HS-5 (cell line): ENCODE measurements at places on chromosomes 4 and X.

DNA sequence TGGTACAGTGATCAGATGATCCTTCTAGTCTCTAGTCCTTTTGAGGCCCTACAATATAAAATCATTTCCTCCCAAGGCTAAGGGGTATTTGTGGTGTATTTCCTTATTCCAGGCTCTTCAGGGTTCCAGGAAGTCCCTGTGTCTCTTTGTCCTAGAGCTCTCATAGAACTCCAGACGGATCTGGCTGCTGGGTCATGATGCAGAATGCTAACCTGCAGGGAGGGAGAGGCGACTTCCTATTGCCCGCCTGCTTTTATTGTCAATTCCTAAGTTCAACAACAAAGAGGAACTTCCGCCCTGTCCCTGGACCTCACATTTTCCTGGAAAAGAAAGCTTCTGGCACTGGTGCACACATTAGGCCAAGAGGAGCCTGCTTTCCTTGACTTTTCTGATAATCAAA, 45.9 kb upstream of the ZNF827 start:
- no peak for DNase-seq

- DNase-seq = peak; percentile 57
Observed at GRCh38 chrX:12978205-12979025, 3.5 kb downstream of the TMSB4X start.

DNA sequence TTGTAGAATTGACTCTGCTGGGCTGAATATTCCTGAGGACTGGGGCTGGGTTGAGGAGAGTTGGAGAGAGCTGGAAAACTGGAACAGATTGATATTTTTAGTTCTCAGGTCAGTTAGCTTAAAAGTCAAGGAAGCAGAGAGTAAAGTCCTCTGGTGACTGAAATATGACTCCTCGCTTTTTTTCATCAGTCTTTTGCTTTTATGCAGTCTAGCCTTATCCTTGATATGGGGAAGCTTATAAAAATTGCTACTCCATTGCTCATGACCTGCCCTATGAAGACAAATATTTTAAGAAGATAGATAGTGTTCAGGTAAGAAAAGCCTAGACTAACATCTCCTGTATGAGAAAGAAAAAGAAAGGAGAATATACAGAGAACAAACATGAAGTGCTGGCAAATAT, 152.7 kb downstream of the C4orf33 start:
- DNase-seq = no peak

GRCh38 chr4:128525387-128525786, 237.8 kb upstream of the PGRMC2 start:
- DNase-seq = no peak

GRCh38 chrX:109793191-109793590, 60.1 kb upstream of the ACSL4 start:
- DNase-seq = no peak

DNA sequence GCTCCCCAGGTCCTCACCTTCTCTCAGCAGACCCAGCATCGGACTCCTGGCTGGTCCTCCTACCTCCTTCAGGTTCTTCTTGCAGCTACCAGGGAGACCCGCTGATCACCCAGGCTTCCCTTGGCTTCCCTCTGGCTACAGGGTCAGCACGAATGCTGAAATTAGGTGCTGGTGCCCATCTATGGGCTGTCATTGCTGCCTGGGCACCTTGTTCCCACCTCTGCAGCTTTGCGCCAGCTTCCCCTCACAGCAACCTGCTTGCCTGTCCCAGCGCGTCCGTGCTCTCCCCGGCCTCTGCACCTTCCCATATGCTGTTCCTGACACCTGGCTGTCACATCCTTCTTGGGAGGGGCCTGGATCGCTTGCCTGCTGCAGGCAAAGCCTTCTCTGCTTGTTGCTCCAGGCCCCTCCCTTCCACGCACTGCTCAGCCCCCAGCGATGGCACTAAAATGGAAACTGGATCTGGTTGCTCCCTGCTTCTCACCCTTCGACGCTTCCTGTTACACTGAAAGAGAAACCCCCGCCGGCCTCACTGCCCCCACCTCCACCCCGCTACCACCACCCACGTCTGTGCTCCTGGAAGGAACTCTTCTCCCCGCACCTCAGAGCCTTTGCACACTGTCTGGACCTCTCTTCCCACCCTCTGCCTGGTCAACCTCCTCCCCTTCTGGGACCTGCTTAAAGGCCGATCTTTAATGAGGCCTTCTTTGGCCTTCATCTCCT, 22.2 kb downstream of the C4orf50 start:
- no peak for DNase-seq

DNA sequence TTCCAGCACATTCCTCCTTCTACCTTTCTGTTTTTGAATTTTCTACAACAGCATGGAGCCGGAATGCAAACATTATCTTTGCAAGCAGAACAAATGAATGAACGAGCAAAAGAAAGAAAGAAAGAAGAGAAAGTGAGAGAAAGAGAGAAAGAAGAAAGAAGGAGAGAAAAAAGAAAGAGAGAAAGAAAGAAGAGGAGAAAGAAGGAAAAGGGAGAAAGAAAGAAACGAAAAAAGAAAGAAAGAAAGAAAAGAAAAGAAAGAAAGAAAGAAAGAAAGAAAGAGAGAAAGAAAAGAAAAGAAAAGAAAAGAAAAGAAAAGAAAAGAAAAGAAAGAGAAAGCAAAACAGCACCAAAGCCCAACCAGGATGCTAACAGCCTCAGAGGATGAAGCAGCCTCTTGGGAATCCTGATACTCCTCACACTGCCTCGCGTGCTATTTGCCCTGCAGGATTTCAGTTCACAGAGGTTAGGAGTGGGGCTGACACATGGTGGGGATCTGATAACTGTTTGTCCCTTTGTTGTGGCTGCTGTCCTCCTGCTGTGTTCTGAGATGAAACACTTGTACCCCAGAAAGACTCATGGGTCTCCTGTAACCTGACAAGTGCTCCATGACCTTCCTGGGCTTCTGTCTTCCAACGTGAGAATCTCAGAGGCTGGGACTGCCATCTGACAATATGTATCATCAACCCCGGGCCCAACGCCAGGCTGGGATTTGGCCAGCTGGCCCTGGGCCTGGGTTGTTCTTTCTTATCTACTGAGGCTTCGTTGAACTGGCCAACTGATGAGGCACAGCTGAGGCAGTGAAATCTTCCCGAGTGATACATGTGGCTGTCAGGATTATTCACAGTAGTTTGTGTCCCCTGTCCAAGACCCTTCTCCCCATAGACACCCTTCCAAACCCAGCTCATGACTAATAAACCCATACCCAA, 61.0 kb downstream of the SEPSECS start:
- peak; percentile 46 for DNase-seq

DNA sequence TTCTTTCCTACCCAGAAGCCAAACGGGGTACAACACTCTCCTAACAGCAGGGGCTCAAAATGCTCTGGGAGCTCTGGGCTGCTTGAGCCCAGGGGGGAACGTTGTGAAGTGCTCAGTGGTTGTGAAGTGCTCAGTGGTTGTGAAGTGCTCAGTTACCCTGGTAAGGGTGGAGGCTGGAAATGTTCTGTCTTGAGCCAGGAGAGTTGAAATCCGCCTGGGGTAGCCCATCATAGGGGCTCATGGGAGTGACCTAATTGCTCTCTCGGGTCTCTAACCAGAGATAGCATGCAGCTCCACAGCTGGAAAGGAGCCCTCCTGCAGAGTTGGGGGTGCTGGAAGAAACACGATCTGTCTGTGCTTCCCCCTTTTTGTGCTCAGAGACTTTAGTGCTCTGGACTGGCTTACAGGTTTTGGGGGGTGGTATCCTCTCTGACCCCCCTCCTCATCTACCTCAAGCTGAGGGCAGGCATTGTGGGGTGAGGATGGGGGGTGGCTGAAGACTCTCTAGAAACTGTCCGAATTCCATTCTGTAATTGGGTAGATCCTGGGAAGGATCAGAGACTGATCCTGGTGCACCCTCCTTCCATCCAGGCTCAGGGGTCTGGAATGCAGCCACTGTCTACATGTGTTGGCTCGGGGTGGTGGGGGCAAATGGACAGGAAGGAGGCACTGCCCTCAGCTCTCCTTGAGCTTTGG, 2.7 kb downstream of the EFNB1 start:
- DNase-seq = no peak

GRCh38 chr4:146462251-146462650, 59.5 kb downstream of the SLC10A7 start:
- DNase-seq = no peak

- no peak for DNase-seq
Observed at GRCh38 chr4:183441276-183441675, 3.2 kb upstream of the CDKN2AIP start.

GRCh38 chrX:7059859-7060258, 87.7 kb upstream of the STS start:
- DNase-seq = no peak

- no peak for DNase-seq
Observed at GRCh38 chr4:15400981-15401671, 26.7 kb upstream of the C1QTNF7 start.

DNA sequence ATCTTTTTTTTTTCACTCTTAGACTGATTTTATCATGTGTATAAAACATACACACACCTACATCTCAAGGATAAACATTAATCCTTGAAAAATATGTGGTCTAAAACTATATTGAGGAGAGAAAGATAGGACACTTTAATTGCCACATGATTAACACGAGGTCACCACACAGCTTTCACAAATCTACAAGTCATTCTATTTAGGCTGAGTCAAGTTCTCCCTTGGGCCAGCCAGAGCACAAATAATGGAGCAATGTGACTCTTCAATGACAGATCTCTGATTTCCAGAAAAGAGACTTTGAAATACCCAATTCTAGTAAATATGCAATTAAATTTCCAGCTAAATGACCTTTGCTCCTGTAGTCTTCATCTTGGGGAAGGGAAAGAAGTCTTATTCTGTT, 12.9 kb upstream of the ADH4 start:
- DNase-seq = no peak

DNA sequence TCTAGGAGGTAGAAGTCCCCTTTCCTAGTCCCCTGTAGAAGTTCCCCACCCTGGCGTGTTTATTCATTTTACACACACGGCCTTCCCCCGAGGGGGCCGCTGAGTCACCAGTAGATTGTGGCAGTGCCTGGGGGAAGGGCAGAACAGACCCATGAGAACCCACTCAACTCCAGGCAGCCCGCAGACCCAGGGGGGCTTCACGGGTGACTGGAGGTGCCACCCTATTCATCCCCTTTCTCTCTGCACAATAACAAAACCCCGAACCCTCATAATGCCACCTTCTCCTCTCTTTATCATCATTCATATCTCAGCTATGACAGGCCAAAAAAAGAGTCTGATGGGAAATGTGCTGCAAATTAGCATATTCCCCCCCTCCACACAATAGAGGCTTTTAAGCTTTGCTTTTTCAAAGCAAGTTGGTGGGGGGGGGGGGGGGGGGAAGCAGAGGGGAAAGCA, 20.4 kb upstream of the GPM6B start:
- DNase-seq = no peak

- no peak for DNase-seq
Observed at GRCh38 chr4:3336382-3337356, 43.8 kb downstream of the RGS12 start.

DNA sequence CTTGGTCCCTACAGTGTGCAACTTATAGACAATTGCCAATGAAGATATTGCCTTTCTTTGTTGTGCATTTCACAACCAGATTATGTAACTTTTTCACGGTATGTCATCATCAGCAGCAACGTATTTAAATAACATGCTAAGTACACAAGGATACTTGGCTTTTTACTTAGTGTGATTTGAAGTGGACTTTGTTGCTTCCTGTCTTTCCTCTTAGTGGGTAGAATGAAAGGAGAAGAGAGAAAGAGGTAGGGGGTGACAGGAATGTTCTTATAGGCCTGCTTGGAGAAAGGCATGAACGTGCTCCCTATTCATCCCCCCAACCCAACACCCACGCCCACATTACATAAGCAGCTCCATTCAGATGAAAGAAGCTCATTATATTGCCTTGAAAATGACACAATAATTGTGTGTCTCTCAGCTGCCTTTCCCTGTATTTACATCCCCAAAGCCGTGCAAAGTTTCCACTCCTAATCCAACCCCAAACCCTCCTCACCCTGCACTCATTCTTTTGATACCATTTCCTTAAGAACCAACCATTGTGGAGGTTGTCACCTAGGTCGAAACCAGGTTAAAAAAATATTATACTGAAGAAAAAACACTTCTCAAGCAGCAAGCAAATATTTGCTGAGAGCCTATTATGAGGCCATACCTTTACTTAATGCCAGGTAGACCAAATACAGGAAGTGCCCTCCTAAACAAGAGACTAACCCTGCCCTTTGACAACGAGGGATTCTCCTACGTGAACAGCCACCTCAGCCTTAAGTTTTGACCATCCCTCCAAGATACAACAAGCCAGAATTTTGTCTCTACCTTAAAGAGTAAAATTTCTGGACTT, 25.2 kb upstream of the GK start:
- DNase-seq = no peak

GRCh38 chr4:5824227-5824626, 68.7 kb downstream of the CRMP1 start:
- no peak for DNase-seq

DNA sequence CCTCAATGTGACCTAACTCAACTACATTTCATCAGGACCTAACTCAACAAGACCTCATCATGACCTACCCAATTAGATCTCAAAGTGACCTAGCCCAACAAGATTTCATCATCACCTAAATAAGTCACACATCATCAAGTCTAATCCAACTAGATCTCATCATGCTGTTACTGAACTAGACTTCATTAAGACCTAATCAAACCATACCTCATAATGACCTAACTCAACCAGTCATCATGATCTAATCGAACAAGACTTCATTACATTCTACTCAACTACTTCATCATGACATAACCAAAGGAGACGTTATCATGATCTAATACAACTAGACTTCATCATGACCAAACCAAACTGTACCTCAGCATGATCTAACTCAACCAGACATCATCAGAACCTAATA, 82.8 kb downstream of the DHRSX start:
- no peak for DNase-seq

- no peak for DNase-seq
Observed at GRCh38 chrX:38484607-38485498, 76.5 kb upstream of the TSPAN7 start.

- no peak for DNase-seq
Observed at GRCh38 chrX:149829751-149830191, 48.0 kb downstream of the MAGEA9 start.

- DNase-seq = no peak
Observed at GRCh38 chr4:169167957-169168858, 102.5 kb downstream of the SH3RF1 start.

- DNase-seq = no peak
Observed at GRCh38 chr4:16217300-16218051, 8.8 kb downstream of the TAPT1 start.

DNA sequence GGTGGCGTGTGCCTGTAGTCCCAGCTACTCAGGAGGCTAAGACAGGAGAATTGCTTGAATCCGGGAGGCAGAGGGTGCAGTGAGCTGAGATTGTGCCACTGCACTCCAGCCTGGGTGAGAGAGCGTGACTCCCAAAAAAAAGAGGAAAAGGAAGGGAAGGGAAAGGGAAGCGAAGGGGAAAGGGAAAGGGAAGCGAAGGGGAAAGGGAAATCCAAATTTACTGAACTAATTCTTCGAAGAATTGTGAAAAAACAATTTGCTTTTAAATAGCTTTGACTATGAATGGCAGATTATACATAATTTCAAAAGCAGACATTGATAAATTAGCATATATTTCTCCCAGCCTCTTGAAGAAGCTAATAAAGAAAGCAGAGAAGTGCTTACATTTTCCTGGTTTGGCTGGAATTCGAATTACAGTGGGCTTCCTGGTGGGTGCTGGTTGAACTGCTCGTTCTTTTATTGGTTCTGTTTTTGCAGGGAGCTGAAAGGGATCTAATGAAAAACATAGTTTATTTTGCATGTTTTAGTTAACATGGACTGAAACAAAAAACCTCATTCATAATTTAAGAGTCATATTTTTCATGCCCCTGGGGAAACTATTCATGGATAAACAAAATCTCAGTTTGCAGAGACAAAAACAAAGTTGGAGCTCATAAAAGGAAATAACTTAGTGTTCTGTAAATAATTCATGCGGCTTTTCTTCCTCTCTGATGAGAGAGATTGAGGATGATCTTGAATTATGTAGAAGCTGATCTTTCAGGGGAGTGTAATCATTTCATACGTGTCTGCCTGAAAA, 66.0 kb downstream of the RPS3A start:
- DNase-seq = no peak
